ENCODE measurements at places on chromosomes 2 and 18. TPM values are rescaled to one million over a fixed set of nuclear protein-coding genes. Genes with fewer than 3 reads are reported as not detected.

The PROKR1 gene
- polyA plus RNA-seq: 0.02 TPM

The DNMT3A gene
- 5.0 TPM for polyA plus RNA-seq

The EDAR gene
- 2.3 TPM for polyA plus RNA-seq

The WDR7 gene
- 2.2 TPM for polyA plus RNA-seq

The SIX2 gene
- 0.04 TPM for polyA plus RNA-seq
